Suppressor macrophage treated with lipopolysaccharide for 1 hour (primary cell): ENCODE measurements at places on chromosomes 1 and 21.

GRCh38 chr1:22038036-22038435 lies 14.5 kb upstream of the CDC42 start:
- DNase-seq: peak; percentile 57

DNA sequence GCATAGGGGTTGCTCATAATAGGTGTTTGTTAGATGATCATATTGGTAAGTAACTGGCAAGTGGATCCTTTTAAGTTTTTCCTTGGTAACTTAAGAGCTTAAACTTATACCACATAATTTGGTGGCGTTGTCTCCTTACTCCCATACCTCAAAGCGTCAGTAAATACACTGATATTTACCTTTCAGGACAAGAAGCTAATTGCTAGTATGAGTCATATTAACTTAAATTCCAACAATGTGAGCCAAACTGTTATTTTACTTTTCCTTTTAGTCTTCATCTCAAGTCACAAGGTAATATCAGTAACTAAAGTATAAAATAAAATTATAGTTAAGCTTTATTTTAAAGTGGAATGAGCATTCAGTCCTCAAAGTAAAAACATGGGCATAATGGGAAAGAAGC lies 9.0 kb upstream of the SH3GLB1 start:
- no peak for DNase-seq

DNA sequence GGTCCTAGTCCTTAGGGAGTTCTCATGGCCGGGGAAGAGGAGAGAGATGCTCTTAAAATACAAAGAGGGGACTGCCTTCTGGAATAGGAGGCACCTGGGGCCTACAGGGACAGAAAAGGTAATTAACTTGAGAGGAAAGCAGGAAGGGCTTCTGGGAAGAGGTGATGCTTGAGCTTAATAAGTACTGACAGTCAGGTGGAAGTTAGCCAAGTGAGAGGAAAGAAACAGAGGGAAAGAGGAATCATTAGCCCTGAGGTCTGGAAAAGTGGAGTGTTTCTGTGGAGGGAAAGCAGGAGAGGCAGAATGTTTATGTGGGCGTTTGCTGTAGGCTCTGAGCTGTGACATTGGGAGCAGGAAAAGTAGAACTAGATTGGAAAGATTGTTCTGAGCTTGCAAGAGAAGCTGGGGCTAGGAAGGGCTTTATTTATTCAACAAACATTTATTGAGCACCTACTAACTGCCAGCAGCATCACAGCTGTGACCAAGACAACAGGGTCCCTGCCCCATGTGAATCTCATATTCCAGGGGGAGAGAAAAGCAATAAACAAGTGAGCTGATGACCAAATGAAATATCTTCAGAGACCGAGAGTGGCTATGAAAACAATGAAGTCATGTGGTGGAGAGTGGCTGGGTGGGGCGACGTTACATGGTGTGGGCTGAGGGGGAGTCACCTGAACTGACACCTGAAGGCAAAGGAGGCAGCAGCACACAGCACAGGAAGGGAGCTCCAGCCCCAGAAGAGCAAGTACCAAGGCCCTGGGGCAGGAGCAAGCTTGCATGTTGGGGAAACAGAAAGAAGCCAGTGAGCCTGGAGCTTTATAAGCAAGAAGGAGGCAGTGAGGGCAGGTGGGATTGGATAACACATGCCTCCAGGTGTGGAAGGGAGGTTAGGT lies 4.4 kb upstream of the FNDC5 start:
- DNase-seq: no peak

- peak; percentile 91 for DNase-seq
Observed at GRCh38 chr1:22018583-22019559, 17.4 kb downstream of the CELA3A start.

- DNase-seq: no peak
Observed at GRCh38 chr1:33338048-33338439, 17.1 kb upstream of the A3GALT2 start.

DNA sequence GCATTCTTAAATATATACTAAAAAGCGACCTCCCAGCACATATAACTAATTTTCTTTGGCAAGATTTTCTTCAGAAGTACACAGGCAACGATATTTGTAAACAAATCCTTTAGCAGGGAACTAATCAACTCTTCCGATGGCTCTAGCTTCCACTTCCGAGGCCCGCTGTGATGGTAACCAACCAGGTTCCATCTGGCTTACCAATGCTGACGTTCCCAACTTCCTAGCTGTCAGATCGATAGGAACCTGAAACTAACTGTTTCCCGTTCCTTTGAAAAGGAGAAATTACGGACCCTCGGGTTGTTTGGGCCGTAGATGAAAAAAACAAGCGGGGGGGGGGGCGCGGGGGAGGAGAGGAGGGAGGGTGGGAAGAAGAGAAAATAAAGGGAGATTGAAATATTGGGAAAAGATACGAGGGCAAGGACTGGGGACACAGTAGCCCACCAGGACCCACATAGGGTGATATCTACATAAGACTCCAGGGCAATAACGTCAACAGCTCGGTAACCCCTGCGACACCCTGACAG lies 513 bp downstream of the GTF2B start:
- peak; percentile 66 for DNase-seq

- no peak for DNase-seq
Observed at GRCh38 chr1:230165536-230165935, 98.5 kb downstream of the GALNT2 start.

GRCh38 chr1:81345110-81345509 lies 455.6 kb upstream of the ADGRL2 start:
- DNase-seq: no peak
